ENCODE measurements at places on chromosomes 12 and 14.

GRCh38 chr12:111715279-111715678 lies 29.4 kb downstream of the ACAD10 start:
- DNase-seq = no peak

DNA sequence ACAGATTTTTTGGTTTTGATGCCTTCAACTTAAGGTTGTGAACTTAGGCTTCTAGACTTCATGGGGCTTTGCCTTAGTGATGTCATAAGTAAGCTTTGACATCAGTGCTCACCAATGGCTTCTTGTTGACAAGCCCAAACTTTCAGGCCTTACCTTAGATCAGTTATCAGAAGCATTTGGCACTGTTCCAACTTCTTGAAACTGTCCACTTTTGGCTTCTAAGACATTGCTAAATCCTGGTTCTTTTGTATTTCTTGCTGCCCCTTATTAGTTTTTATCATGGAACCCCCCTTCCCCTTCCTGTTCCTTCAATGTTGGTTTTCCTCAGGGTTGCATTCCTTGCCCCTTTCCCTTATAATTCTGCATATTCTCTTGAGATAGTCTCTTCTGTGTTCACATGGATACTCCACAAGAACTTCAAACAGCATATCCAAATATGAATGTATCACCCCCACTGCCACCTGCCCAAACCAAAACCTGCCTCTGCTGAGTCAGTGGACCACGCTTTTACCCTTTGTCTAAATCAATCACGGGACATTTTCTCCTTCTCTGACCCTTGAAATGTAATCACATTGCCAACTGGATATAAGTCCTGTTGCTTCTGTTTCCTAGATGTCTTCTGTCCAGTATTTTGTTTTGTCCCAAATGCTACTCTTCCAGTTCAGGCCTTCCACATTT lies 7.9 kb downstream of the PFKM start:
- no peak for DNase-seq

DNA sequence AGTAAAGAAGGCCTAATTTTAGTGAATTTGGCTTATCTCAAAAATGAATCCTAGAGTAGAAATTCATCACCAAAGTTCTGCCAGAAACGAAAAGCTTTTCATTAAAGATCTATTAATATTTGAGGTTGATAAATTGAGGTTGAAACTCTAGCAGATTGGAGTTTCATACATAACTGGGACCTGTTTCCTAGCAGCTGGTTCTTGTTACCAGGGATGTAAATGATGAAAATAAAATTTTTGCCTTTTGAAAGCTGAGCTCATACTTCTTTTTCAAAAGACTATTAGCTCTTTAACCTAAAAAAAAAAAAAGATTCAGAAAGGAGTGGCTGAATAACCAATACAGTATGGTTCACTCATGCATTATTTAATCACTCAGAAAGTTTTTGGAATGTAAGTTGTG lies 98.3 kb downstream of the PTGER2 start:
- no peak for DNase-seq

DNA sequence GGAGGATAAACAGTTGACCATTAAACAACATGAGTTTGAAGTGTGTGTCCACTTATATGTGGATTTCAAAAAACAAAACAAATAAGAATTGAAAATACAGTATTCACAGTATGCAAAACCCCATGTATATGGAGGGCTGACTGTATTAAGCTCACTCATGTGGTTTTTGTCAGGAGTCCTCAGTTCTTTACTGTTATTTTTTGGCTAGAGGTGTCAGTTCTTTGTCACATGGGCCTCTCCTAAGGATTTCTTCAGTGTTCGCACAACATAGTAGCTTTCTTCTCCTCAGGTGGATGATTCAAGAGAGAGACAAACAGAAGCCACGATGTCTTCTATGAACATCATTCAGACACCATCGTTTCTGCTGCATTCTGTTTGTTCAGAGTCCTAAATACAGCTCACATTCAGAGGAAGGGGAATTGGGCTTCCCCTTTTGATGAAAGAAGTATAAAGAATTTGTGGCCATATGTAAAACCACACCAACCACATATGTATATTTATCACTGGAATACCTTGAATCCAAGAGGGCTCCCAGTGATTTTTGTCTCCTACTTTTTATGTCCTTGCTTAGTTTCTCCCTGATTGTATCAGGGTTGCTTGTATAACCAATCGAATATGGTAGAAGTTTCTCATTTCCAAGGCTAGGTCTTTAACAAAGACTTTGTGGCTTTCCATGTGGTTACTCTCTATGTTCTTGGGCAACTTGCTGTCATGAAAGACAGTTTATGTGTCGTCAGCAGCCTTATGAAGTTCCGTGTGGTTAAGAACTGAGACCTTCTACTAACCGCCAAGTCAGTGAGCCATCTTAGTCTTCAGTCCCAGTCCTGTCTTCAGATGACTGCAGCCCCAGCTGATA lies 18.9 kb downstream of the MNAT1 start:
- peak; percentile 36 for DNase-seq

- no peak for DNase-seq
Observed at GRCh38 chr14:68131907-68132306, 312.3 kb downstream of the RAD51B start.

DNA sequence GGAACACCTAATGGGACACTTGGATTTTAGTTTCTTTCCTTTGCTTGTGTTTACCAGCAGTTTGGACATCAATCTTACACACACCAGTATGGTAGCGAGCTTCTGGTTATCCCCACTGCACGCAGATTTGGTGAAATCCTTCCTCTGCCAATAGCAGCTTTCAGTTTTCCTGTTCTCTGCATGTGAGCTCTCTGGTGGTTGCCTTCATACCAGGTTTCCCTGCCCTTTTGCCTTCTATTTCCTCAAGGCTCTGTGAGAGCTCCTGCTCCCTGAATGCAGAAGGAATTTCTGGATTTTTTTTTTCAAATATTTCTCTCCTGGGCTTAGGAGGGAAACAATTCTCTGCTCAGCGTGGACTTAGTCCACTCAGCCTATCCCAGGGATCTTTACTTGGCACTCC lies 93.0 kb upstream of the CCDC91 start:
- no peak for DNase-seq

- DNase-seq = no peak
Observed at GRCh38 chr12:130184404-130185090, 22.3 kb downstream of the FZD10 start.

DNA sequence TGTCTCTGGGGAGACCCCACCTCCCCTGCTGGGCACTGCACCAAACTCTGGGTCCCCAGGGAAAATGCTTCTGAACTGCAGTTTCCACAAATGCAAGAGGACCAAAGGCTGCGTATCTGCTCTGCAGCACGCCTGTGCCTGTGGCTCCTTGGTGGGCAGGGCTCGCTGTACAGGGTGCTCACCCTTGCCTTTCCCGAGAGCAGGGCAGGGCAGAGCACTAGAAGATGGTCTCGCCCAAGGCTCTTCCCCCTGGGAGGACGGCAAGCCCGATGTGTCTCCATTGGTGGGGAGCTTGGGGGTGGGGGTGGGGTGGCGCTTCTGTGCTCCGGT lies 175.3 kb upstream of the RTL1 start:
- DNase-seq = no peak

GRCh38 chr14:29271669-29272068 lies 505.1 kb downstream of the FOXG1 start:
- no peak for DNase-seq

- no peak for DNase-seq
Observed at GRCh38 chr12:132046561-132046960, 96.8 kb downstream of the EP400 start.

- DNase-seq = no peak
Observed at GRCh38 chr14:94356379-94357056, 31.9 kb downstream of the SERPINA1 start.

DNA sequence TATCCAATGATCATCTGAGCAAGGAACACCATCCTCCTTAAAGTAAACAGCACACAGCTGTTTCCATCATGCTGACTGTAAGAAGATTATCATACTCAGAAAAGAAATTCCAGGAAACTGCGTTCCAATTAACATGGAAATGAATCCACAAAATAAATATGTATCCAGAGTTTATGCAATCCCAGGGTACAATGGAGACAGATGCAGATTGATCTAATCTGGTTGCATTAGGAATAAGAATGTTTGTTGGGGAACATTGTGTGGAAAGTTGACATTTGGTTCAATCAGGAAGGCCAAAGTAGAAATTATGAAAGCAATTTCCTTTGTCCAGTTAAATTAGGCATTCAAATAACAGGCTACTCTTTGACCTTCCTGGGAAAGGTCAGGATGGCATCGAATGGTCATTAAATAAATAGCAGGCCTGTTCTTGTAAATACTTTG lies 236.9 kb upstream of the AMIGO2 start:
- DNase-seq = no peak

DNA sequence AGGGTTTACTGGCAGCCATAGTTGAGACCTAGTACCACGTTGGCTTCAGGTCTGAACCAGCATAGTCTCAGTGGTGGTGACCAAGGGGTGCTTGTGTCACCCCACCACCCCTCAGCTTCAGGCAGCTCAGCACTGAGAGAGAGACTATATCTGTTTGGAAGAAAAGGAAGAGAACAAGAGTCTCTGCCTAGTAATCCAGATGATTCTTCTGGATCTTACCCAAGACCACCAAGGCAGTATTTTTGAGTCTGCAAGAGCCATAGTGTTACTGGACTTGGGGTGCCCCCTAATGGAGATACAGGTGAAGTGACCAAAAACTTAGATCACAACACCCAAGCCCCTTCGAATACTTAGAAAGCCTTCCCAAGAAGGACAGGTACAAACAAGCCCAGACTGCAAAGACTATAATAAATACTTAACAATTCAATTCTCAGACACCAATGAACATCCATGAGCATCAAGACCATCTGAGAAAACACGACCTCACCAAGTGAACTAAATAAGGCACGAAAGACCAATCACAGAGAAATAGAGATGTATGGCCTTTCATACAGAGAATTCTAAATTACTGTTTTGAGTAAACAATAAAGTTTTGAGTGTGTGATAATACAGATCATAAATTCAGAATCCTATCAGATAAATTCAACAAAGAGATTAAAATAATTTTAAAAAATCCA lies 107.0 kb downstream of the HELB start:
- DNase-seq = peak; percentile 8

- DNase-seq = no peak
Observed at GRCh38 chr12:117273091-117273490, 82.8 kb upstream of the FBXO21 start.

DNA sequence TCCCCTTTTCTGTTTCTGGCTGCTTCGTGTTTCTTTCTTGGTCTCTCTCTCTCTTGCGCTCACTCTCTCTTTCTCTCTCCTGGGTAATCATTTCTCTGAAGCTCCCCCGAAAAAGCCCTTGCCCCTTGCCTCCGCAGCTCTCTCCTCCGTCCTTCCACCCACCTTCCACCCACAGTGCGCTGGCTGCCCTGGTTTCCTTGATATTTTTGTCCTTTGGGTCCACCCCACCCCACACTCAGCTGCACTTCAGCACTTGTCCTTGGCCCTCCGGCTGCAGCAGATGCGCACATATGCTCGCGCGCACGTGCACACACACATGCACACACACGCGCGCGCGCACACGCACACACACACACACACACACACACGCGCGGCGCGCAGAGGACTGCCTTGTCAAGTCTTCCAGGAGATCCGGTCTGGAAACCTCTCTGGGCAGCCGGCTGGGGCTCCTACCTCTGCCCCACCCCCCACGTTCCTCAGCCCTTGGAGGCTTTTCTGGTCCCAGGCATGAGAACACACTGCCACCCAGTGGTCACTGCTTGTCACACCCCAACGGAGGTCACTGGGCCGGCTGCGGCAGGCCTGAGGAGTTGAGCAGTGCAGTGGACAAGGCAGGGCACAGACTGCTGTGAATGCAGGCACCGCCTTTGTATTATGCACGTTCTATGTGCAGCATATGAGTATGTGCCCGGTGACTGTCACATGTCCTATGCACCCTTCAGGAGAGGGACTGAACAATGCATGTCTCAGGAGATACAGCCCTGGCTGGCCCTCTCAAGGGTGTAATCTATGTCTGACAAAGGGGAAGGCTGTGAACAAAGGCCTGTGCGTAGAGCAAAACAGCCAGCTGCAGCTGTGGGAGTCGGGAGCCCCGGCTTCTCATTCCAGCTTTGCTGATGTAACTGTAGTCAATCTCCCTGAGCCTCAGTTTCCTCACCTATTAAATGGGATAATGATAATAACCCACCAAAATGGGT lies 6.5 kb downstream of the LAG3 start:
- peak; percentile 89 for DNase-seq

- DNase-seq = no peak
Observed at GRCh38 chr12:52190860-52191729, 719 bp downstream of the KRT80 start.

DNA sequence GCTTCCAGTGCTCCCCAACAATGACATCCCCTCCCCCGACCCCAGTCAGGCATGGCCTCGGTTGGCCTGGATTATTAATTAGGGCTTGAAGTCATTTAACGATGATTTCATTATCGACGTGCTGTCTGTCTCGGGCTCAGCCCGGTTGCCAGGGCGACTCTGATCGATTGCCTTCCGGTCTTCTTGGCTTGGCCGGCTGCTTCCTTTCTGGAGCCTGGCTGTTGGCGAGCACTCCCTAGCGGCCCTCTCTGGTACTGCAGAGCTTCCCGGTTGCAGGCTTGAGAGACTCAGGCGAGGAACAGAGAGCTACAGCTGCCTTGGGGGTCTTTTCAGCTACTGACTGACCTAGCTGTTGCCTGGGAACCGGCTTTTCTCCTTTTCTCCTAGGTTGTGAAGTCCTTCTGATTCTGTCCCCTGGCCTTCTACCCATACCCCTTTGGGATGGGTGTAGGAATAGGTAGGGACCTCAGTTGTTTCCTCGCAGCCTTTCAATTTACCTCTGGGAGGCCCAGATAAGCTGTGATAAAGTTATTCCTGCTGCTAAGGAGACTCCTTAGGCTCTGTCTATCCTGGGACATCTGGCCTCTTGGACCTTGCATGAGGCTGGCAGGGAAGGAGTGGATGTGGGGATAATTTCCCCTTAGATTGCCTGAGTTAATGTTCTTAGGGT lies 5.5 kb upstream of the CISTR start:
- peak; percentile 88 for DNase-seq

DNA sequence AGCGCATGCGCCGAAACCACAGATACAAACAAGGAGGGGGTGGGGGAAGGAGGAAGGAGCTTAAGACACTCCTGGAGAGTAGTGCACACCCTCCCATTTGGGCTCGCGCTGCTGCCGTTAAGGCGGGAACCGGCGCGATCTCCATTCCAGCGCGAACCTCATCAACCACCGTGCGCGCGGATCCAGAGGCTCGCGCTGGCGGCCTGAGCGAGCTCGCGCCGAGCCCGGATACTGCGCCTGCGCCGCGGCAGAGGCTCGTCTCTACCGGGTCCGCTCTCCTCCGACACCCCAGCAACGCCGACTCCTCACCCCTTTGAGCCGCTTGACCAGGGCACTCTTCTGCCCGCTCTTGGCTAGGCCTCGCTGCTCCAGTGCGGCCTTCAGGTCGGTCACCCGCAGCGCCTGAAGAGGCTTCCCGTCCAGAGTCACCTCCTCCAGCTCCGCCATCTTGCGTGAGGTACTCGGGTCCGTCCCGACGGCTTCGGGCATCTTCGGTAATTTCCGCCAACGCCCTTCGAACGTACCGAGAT lies at the start of gene ACIN1:
ACIN1 (minus strand) TSS at position 471 of the 530 bp plus-strand sequence; CDS start at position 447, 24 bp downstream.
- peak; percentile 47 for DNase-seq

- DNase-seq = no peak
Observed at GRCh38 chr14:100278702-100279101, 27.5 kb downstream of the SLC25A29 start.

- no peak for DNase-seq
Observed at GRCh38 chr12:127162307-127162706, 1104.7 kb upstream of the TMEM132C start.

GRCh38 chr14:105351920-105352851 lies 37.6 kb downstream of the PACS2 start:
- peak; percentile 84 for DNase-seq

Measured in stimulated activated CD4-positive, alpha-beta T cell treated with anti-CD3 and anti-CD28 coated beads, TNF-alpha, amount 100 ng/mL, for 24 hours (primary cell).